Stimulated activated CD4-positive, alpha-beta T cell treated with anti-CD3 and anti-CD28 coated beads, TNF-alpha, amount 100 ng/mL, for 1 hour (primary cell): ENCODE measurements at places on chromosomes 2 and 18.

DNA sequence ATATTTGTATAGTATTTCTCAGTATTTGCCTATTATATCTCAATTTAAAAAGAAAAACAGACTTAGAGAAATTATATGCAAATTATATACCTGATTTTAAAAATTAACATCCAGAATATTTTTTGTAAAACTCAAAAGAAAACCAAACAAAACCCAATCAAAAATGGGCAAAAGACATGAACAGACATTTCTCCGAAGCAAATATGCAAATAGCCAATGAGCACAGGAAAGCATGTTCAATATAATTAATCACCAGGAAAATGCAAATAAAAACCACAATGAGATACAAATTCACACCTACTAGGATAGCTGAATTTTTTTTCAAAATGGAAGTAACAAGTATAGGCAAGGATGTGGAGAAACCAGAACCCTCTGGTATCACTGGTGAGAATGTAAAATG lies 108.0 kb downstream of the USP34 start:
- no peak for DNase-seq

GRCh38 chr18:79897940-79898625 lies 53.4 kb downstream of the SLC66A2 start:
- DNase-seq, result no peak

DNA sequence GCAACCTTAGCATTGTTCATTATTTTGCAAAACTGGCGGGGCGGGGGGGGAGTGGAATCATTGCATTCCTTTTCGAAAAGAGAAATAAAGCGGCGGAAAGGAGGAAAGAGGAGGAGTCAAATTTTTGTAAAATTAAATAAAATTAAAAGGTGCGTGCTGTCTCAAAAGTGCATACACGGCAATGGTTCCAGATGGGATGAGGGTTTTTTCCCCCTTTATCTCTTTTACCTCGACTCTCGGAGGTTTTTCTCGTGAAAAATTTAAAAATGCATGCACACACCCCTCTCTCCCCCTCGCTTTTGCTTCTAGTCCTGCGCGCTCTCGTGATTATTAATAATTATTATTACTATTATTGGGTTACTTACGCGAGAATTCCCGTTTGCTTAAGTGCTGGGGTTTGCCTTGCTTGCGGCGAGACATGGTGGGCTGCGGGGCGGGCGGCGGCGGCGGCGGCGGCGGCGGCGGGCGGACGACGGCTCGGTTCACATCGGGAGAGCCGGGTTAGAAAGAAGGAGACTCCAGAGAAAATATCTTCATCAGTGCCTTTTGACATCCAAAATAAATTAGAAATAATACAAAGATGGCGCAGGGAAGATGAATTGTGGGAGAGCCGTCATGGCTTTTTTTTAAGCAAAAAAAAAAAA lies 481 bp downstream of the BCL11A start:
- DNase-seq, result no peak

- no peak for DNase-seq
Measured at GRCh38 chr2:104289651-104290565, 564.0 kb upstream of the POU3F3 start.

- DNase-seq, result no peak
Measured at GRCh38 chr2:31802711-31803110, 208.1 kb downstream of the MEMO1 start.

DNA sequence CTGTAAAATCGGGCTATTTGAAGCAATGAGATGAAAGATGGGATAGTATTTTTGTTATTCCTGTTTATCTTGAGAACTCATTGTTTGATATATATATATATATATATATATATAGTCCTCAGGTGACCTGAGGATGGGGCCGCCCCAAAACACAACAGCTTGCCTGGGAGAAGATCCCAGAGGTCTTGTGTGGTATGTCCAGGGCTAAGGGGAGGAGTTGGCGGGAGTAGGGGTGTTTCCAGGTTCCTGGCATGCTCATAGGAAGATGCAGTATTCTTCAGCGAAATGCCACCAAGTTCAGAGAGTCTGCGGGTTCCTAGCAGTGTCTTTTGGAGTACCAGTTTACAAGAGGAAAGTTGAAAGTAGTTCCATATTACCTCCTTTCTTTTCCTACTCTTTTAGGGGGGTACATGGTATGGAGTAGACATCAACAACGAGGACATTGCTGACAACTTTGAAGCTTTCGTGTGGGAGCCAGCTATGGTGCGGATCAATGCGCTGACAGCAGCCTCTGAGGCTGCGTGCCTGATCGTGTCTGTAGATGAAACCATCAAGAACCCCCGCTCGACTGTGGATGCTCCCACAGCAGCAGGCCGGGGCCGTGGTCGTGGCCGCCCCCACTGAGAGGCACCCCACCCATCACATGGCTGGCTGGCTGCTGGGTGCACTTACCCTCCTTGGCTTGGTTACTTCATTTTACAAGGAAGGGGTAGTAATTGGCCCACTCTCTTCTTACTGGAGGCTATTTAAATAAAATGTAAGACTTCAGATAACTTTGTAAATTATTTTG lies 18.3 kb downstream of the CCT7 start:
- DNase-seq, result no peak

GRCh38 chr2:217299590-217299989 lies 439.7 kb upstream of the TNP1 start:
- no peak for DNase-seq

DNA sequence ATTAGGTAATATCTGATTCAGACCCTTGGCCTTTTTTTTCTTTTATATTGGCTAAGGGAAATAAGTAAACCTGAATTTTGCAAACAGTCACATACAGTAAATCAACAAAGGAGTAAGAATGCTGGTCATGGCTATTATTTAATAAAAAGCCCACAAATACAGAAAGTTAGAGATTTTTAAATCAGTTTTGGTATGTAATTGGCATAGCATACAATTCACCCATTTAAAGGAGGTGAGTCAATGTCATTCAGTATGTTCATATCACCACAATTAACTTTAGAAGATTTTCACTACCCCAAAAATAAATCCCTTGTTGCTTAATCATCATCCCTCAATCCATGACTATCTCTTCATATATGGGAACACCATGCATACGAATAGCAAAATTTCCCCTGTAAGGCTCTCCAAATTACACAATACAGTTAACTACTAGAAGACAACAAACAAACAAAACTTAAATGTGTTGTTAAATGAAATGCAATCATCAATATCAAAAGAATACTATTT lies 45.9 kb upstream of the NYAP2 start:
- DNase-seq, result no peak

- no peak for DNase-seq
Measured at GRCh38 chr2:128376241-128377041, 57.8 kb upstream of the HS6ST1 start.

DNA sequence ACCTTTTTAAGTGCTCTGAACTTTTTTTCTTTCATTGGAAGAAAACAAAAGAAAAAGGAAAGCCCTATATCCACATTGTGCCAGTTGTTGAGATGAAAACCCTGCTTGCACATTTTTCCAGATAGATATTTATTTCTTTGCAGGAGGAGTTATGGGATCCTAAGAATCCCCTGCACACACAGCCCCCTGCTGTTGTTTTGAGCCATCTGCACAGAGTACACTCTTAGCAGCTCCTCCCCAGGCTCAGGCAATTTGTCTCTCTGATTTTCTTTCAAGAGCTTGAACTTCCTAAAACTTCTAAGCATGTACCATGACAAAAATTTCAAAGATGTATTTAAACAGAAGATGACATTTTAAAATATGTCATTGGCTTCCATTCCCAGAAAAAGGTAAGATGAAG lies 436.9 kb downstream of the METTL4 start:
- DNase-seq, result no peak

DNA sequence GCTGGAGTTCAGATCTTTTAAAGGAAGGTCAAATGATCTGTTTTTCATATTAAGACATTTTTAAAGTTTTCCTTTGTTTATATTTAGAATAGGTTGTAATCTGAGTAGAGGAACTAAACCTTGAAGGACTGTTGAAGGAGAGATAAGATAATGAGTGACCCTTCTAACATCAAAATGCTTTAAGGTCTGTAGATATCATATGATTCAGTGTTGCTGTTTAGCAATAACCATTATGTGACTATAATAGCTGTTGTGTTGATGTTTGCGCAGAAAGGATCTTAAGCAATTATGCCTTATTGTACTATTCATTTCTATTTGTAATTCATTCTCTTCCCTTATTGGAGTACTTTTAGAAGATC lies 60.0 kb downstream of the SLC16A14 start:
- no peak for DNase-seq

- DNase-seq, result no peak
Measured at GRCh38 chr2:230888824-230889400, 24.2 kb downstream of the ITM2C start.

GRCh38 chr2:20617081-20617575 lies 33.8 kb downstream of the HS1BP3 start:
- no peak for DNase-seq

- no peak for DNase-seq
Measured at GRCh38 chr2:61287254-61287653, 125.3 kb downstream of the C2orf74 start.

DNA sequence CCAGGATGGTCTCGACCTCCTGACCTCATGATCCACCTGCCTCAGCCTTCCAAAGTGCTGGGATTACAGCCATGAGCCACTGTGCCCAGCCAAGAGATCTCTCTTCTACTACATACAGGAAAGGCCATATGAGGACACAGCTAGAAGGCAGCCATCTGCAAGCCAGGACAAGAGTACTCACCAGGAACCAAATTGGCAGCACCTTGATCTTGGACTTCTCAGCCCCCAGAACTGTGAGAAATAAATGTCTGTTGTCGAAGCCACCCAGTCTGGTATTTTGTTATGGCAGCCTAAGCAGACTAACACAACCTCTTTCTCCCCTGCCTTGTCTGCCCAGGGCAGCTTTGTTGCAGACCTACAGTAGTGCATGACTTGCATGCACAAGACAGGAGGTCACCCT lies 211.3 kb upstream of the HAAO start:
- no peak for DNase-seq

- DNase-seq, result no peak
Measured at GRCh38 chr2:237824085-237824484, 25.5 kb downstream of the RBM44 start.

- no peak for DNase-seq
Measured at GRCh38 chr2:18156421-18156820, 278.0 kb downstream of the KCNS3 start.

- DNase-seq, result no peak
Measured at GRCh38 chr2:40004336-40004735, 225.3 kb upstream of the THUMPD2 start.
